ENCODE measurements at places on chromosomes 11 and 22.

DNA sequence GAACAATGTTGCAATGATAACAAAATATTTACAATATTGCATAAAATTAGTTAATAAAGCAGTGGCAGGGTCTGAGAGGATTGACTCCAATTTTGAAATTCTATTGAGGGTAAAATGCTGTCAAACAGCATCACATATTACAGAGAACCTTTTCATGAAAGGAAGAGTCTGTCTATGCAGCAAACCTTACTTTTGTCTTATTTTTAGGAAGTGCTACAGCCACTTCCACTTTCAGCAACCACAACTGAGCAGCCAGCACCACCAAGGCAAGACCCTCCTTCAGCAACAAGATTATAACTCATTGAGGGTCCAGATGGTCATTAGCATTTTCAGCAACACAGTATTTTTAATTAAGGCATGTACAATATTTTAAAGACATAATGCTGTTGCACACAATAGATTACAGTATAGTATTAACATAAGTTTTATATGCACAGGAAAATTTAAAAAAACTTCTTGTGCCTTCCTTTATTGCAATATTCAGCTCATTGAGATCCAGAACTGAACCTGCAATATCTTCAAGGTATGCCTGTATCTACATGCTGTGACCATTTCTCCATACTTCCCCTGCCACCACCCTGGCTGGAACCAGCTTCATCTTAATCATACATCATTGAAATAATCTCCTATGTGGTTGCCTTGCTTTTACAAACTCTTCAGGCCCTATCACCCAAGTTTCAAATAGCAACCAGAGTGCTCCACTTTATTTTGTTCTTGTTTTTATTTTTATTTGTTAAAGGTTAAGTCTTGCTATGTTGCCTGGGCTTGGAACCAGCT lies 711.2 kb downstream of the KCNA4 start:
- no peak for DNase-seq

- DNase-seq: no peak
Observed at GRCh38 chr22:17786435-17787161, 12.3 kb upstream of the BID start.

DNA sequence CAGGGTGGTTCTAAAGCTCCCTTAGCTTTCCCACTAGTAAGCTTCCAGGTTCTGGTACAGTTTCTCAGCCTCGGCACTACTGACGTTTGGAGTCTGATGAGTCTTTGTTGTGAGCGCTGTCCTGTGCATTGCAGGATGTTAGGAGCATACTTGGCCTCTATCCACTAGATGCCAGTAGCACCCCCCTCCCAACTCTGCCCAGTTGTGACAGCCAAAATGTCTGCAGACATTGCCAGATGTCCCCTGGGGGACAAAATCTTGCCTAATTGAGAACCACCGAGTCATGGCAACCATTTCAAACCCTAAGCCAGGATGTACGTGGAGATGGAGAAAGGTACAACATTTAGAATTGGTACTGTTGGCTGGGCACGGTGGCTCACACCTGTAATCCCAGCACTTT lies 68.7 kb downstream of the PTPRJ start:
- DNase-seq: no peak

- no peak for DNase-seq
Observed at GRCh38 chr11:134216816-134217215, 7.0 kb downstream of the NCAPD3 start.

DNA sequence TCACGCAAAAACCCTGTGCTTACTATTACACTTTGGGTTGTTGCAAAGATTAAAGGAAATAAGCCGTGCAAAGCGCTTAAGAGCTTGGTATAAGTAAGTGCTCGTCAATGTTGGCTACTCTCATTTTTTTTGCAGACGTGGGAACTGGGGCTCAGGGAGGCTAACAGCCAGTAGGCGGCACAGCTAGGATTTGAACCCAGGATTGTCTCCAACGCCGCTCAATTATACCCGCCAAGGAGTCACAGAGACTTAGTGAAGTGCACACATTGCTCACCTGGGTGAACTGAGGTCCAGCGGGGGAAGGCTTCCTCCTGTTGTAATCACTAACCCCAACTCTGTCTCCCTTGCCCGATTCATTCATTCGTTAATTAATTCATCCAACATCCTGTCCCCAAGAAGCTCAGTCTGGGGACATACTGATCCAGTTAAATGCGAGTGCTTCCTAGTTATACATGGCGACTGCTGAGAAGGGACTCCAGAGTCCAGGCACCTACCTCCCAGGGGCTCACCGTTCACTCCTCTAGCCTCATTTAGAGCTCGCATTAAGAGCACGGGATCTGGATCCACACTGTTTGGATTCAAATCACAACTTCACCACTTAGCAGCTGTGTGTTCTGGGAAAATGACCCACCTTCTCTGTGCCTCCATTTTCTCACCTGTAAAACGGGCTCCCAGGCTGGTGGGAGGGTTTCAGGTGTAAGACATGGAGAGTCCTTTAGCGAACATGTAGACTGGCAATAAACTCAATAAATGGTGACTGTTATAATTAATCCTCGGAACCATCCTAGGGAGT lies 838 bp upstream of the MTFP1 start:
- no peak for DNase-seq

- no peak for DNase-seq
Observed at GRCh38 chr11:58465690-58466089, 23.7 kb upstream of the OR5B12 start.

DNA sequence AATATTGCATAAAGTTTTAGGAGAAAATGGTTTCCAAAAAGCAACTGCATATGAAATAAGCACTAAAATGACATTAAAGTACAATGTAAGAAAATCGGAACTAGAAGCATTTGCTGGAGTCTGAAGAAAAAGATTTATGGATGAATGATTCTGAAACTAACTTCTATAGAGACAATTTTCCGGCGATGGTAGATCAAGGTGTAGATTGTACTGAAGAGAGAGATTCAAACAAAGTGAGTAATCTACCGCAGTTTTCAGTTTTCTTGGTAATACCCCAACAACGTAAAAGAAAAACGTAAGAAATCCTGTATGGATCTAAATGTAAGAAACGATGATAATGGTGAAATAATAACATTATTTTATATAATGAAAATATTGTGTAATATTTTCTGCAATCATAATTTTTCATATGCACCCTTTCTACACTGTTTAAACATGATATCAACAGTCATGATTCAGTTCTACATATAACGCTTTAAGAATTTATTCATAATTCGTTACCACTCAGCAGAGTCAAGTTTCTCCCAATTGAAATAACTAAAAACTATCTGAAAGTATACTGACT lies 1.8 kb upstream of the CDPF1 start:
- DNase-seq: no peak
